ENCODE measurements at places on chromosomes 3 and 15. TPM values are rescaled to one million over a fixed set of nuclear protein-coding genes. Genes with fewer than 3 reads are reported as not detected.

Gene BMF
- total RNA-seq, result 8.4 TPM

Gene RFT1
- total RNA-seq, result 47.4 TPM

GRCh38 chr15:75597667-75598341 lies 18.7 kb upstream of the PTPN9 start:
- peak overlapping the region; percentile 85 for H3K27ac ChIP-seq
- H3K27me3 ChIP-seq, result no peaks in the 10 kb centered on the region
- peak overlapping the region; percentile 74 for H3K4me3 ChIP-seq
- DNase-seq, result peak; percentile 88
- H3K36me3 ChIP-seq, result peaks cover 52% of the 10 kb centered on the region

- no peak overlapping the region for H3K4me3 ChIP-seq
- no peaks in the 10 kb centered on the region for H3K4me1 ChIP-seq
- H3K27ac ChIP-seq, result no peak overlapping the region
- peaks cover 23% of the 10 kb centered on the region for H3K27me3 ChIP-seq
Observed at GRCh38 chr15:79661411-79661810, 229.3 kb downstream of the MINAR1 start.

DNA sequence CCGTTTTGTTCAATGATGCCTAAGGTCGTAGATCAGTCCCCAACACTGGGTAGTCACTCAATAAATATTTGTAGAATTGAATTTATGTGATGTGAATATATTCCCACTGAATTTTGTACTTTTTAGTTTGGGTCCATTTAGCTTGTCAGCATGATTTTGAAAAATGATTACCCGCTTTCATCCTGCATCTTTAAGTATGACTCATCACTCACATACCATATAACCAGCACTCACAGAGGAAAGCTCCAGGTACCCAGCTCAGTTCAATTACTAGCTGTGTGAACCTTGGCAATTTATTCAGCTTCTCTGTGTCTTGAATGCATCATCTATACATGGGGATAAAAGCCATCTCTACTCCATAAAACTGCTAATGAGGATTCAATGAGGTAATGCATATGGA lies 2.2 kb upstream of the MLF1 start:
- H3K4me3 ChIP-seq, result no peak overlapping the region
- peaks cover 8% of the 10 kb centered on the region for H3K4me1 ChIP-seq
- DNase-seq, result no peak
- no peaks in the 10 kb centered on the region for H3K36me3 ChIP-seq
- no peak overlapping the region for H3K27ac ChIP-seq
- peaks cover 28% of the 10 kb centered on the region for H3K27me3 ChIP-seq

- H3K27me3 ChIP-seq, result no peaks in the 10 kb centered on the region
- peaks cover 79% of the 10 kb centered on the region for H3K4me1 ChIP-seq
- H3K27ac ChIP-seq, result peak overlapping the region; percentile 92
- peak; percentile 86 for DNase-seq
- H3K4me3 ChIP-seq, result peak overlapping the region; percentile 63
Observed at GRCh38 chr3:10194328-10195071, 29.8 kb downstream of the IRAK2 start.

Gene TAGLN3
- total RNA-seq, result 0.33 TPM
